ENCODE measurements at places on chromosomes 2 and 18.

- no peak for DNase-seq
These were observed 46.0 kb downstream of the DGKD start for GRCh38 chr2:233400341-233400740.

GRCh38 chr2:182831101-182831500 lies 35.3 kb downstream of the FRZB start:
- no peak for DNase-seq

GRCh38 chr2:70987386-70987785 lies 7.3 kb downstream of the TEX261 start:
- no peak for DNase-seq

GRCh38 chr2:33342705-33343104 lies 133.7 kb upstream of the RASGRP3 start:
- no peak for DNase-seq

- DNase-seq, result no peak
These were observed 13.4 kb upstream of the NMI start for GRCh38 chr2:151302879-151303278.

GRCh38 chr2:160022162-160022561 lies 40.3 kb downstream of the PLA2R1 start:
- DNase-seq, result no peak

- DNase-seq, result no peak
These were observed 434.2 kb downstream of the MEIS1 start for GRCh38 chr2:66869076-66869475.

- no peak for DNase-seq
These were observed 112.2 kb downstream of the ALPK2 start for GRCh38 chr18:58516514-58517285.

DNA sequence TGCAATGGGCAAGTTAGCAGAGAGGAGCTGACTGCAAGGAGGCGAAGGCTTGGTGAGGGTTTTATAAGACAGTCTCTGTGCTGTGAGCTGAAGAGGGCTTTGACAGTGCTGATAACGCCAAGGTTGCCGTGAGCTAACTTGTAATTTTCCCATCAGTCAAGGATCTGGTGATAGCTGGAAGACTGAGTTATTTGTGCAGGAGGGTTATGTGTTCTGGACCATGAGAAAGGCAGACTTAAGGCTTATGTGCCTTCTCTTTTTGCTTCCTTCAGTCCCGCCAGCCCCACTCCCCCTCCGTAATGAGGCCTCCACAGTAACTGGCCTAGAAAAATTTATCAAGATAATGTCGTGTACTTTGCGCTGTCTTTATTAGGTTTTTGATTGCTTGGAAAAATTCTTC lies 94.6 kb downstream of the RTP5 start:
- no peak for DNase-seq

GRCh38 chr2:56288838-56289580 lies 105.2 kb downstream of the CCDC85A start:
- DNase-seq, result no peak

- no peak for DNase-seq
These were observed 8.0 kb downstream of the SIX3 start for GRCh38 chr2:44949329-44950151.

- DNase-seq, result no peak
These were observed 50.2 kb upstream of the PAIP2B start for GRCh38 chr2:71277147-71277475.

Data from NCI-H774 (cell line).